ENCODE measurements at places on chromosomes 6 and 20. TPM values are rescaled to one million over a fixed set of nuclear protein-coding genes. Genes with fewer than 3 reads are reported as not detected.

- H3K4me3 ChIP-seq: no peak overlapping the region
- no peaks in the 10 kb centered on the region for H3K27me3 ChIP-seq
- peak; percentile 8 for DNase-seq
- no peak overlapping the region for H3K27ac ChIP-seq
- no peaks in the 10 kb centered on the region for H3K4me1 ChIP-seq
Measured at GRCh38 chr20:6829510-6830116, 62.1 kb downstream of the BMP2 start.

DNA sequence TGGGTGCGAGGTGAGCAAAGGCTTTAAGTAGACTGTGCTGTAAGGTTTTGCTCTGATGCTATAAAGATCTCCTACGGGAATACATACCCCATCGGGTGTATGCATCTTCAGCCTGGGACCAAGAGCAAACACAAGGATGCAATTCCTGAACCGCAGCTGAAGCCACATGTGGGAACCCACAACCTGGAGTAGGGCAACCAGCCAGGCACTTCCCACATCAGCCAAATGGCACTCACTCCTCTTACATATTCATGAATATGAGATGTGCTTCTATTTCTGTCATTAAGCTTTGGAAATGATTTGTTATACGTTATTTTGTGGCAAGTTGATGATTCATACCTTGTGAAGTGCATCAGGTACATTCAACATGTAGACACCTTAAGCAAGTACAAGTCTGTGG, 619.2 kb downstream of the C6orf118 start:
- no peak overlapping the region for H3K4me3 ChIP-seq
- DNase-seq: no peak
- H3K27me3 ChIP-seq: no peaks in the 10 kb centered on the region

DNA sequence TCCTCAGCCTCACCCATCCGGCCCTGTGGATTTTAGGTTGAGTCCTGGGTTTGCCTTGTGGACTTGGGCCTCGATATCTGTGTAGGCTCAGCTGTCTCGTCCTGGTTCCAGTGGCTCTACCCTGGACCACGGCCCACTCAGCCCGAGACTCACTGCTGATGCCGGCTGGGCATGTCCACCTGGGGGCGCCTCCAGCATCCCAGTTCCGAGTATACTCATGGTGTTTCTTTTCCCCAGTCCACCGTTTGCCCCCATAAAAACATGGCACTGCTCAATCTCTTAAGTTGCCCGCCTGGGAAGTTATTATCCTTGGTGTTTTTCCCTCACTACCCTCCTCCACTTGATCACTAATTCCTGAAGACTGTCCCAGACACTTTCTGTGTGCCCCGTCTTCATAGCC, 99.1 kb downstream of the ARID1B start:
- H3K4me3 ChIP-seq: no peak overlapping the region
- H3K27me3 ChIP-seq: no peaks in the 10 kb centered on the region
- peaks cover 7% of the 10 kb centered on the region for H3K4me1 ChIP-seq
- peaks cover 11% of the 10 kb centered on the region for H3K36me3 ChIP-seq

GRCh38 chr6:132136981-132137380, 185.8 kb upstream of the CCN2 start:
- no peaks in the 10 kb centered on the region for H3K4me1 ChIP-seq
- H3K27me3 ChIP-seq: no peaks in the 10 kb centered on the region
- H3K4me3 ChIP-seq: no peak overlapping the region
- DNase-seq: no peak

- H3K27ac ChIP-seq: no peak overlapping the region
- no peak overlapping the region for H3K4me3 ChIP-seq
- no peaks in the 10 kb centered on the region for H3K27me3 ChIP-seq
- no peaks in the 10 kb centered on the region for H3K36me3 ChIP-seq
Measured at GRCh38 chr6:38350220-38350619, 289.5 kb downstream of the BTBD9 start.

DNA sequence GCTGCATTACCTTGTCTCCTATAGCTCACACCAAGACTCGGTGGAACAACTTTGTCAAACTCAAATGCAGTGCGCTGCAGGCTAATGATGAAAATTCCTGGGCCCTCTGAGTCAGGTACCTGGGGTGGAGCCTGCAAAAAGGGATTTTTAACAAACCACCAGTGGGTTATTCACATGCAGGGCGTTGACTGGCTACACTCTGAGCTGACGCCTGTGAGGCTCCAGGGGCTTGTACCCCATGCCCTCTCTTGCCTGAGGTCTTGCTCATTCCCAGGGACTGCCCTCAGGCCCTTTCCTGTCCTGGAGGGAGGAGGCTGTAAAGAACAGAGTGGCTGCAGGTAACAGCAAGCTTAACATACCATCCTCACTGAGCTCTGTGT, 9.2 kb downstream of the GTSF1L start:
- no peaks in the 10 kb centered on the region for H3K4me1 ChIP-seq
- no peak for DNase-seq
- H3K27ac ChIP-seq: no peak overlapping the region
- H3K4me3 ChIP-seq: no peak overlapping the region

- H3K36me3 ChIP-seq: no peaks in the 10 kb centered on the region
- H3K4me3 ChIP-seq: no peak overlapping the region
- DNase-seq: no peak
- H3K4me1 ChIP-seq: peaks cover 16% of the 10 kb centered on the region
- H3K27me3 ChIP-seq: no peaks in the 10 kb centered on the region
- H3K27ac ChIP-seq: no peak overlapping the region
Measured at GRCh38 chr6:156618600-156619205, 158.5 kb upstream of the ARID1B start.

GRCh38 chr6:153862139-153862538, 176.9 kb upstream of the OPRM1 start:
- peaks cover 8% of the 10 kb centered on the region for H3K27me3 ChIP-seq
- no peak overlapping the region for H3K27ac ChIP-seq
- DNase-seq: no peak
- no peak overlapping the region for H3K4me3 ChIP-seq
- no peaks in the 10 kb centered on the region for H3K36me3 ChIP-seq

- H3K36me3 ChIP-seq: no peaks in the 10 kb centered on the region
- peaks cover 11% of the 10 kb centered on the region for H3K4me1 ChIP-seq
- no peaks in the 10 kb centered on the region for H3K27me3 ChIP-seq
- no peak overlapping the region for H3K4me3 ChIP-seq
- no peak overlapping the region for H3K27ac ChIP-seq
Measured at GRCh38 chr20:45611054-45611453, 18.5 kb upstream of the WFDC10A start.

- H3K4me1 ChIP-seq: no peaks in the 10 kb centered on the region
- DNase-seq: no peak
- no peak overlapping the region for H3K27ac ChIP-seq
- H3K27me3 ChIP-seq: peaks cover 12% of the 10 kb centered on the region
- no peaks in the 10 kb centered on the region for H3K36me3 ChIP-seq
- H3K4me3 ChIP-seq: no peak overlapping the region
Measured at GRCh38 chr6:109896341-109896740, 81.8 kb upstream of the GPR6 start.

DNA sequence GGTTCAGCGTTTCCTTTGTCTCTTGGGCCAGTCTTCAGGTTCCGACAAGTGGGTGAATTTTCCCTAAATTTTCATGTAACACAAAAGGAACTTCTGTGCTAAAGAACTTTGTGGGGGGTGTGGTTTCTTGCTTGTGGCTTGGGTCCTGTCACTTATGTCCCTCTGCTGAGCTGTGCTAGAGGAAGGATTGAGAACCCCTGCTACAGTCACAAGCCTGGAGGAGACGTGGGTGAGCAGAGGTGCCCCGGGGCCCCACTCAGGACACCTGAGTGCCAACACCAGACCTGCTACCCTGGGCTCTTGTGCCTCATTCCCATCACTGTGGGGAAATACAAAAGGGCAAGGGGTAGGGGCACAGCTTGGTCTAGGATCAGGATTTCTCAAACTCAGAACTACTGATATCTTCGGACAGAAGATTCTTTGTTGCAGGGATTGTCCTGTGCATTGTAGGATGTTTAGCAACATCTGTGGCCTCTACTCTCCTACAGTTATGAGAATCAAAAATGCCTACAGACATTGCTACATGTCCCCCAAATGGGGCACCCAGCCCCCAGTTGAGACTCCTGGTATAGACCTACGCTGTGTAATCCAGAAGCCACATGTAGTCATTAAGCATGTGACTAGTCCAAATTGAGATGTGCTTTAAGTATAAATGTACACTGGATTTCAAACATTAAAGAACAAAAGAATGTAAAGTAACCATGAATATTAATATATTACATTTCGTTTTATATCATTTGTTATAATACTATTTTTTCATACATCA, 128.7 kb downstream of the LY86 start:
- no peaks in the 10 kb centered on the region for H3K36me3 ChIP-seq
- H3K27ac ChIP-seq: no peak overlapping the region
- no peak overlapping the region for H3K4me3 ChIP-seq
- peaks cover 10% of the 10 kb centered on the region for H3K4me1 ChIP-seq

- H3K4me1 ChIP-seq: no peaks in the 10 kb centered on the region
- H3K36me3 ChIP-seq: peaks cover 34% of the 10 kb centered on the region
- no peaks in the 10 kb centered on the region for H3K27me3 ChIP-seq
- no peak for DNase-seq
- no peak overlapping the region for H3K4me3 ChIP-seq
Measured at GRCh38 chr20:37377346-37378081, 31.6 kb downstream of the SRC start.

DNA sequence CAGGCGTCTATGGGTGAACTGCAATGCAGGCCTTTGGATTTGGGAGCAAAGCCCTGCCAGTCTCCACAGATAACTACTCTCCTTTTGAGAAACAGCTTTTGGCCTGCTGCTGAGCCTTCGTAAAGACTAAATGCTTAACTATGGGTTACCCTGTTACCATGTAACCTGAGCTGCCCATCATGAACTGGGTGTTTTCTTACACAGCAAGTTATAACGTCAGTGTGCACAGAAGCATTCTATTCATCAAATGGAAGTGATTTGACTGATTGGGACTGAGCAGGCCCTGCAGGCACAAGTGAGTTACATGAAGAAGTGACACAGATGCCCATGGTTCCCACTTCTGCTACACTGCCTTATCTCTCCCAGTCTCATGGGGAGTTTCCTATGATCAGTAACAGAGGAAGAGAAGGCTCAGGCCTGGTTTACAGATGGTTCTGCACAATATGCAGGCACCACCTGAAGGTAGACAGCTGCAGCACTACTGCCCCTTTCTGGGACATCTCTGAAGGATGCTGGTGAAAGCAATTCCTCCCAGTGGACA, 319.1 kb downstream of the CD83 start:
- no peaks in the 10 kb centered on the region for H3K27me3 ChIP-seq
- DNase-seq: no peak
- H3K36me3 ChIP-seq: no peaks in the 10 kb centered on the region

DNA sequence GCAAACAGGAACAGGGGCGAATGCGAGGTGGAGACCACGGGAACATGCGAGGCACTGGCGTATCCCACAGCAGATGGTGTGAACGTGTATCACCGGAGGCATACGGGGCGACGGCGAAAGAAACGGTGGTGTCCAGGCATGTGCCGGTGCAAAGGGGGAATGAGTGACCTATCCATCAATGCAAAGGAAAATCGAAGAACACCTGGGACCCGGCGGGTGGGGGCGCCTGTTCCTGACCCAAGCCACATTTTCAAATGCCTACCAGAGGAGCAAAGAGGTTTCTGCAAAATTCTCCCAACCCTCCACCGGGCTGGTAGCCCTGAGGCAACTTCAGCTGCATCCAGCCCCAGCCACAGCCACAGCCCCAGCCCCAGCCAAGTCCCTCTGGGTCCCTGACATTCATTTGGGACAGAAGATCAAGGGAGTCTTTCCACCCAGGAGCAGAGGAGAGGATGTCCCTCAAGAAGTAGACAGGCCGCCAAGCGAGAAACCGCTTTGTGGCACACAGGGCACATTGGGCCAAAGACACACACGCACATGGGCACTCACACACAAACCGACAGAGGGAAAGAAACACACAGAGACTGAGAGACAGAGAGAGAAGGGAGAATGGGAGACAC, 164.0 kb upstream of the ZNF337 start:
- no peak for DNase-seq
- H3K27ac ChIP-seq: no peak overlapping the region
- peaks cover 27% of the 10 kb centered on the region for H3K4me1 ChIP-seq

GRCh38 chr20:51705400-51705799, 62.8 kb downstream of the ATP9A start:
- H3K36me3 ChIP-seq: no peaks in the 10 kb centered on the region
- no peak for DNase-seq
- H3K4me1 ChIP-seq: no peaks in the 10 kb centered on the region

- no peaks in the 10 kb centered on the region for H3K4me1 ChIP-seq
- peaks cover 18% of the 10 kb centered on the region for H3K27me3 ChIP-seq
- no peak overlapping the region for H3K4me3 ChIP-seq
- no peak overlapping the region for H3K27ac ChIP-seq
- DNase-seq: peak; percentile 23
Measured at GRCh38 chr6:165821754-165822153, 158.7 kb upstream of the PDE10A start.

GRCh38 chr6:44333273-44333919, 9.1 kb upstream of the SPATS1 start:
- H3K36me3 ChIP-seq: no peaks in the 10 kb centered on the region
- no peak overlapping the region for H3K4me3 ChIP-seq
- H3K27ac ChIP-seq: no peak overlapping the region
- no peaks in the 10 kb centered on the region for H3K4me1 ChIP-seq
- H3K27me3 ChIP-seq: peaks cover 31% of the 10 kb centered on the region
- no peak for DNase-seq

The TGM3 gene
- not detected for total RNA-seq

The CD40 gene
- total RNA-seq: 1.5 TPM

The TNFAIP3 gene
- 38.2 TPM for total RNA-seq

The CAP2 gene
- total RNA-seq: 12.3 TPM

The FAM120B gene
- 23.4 TPM for total RNA-seq

The ATP6V1G2 gene
- total RNA-seq: 2.4 TPM

Data from MCF 10A (cell line).